Astrocyte (in vitro differentiated cells and primary cell): ENCODE measurements at places on chromosomes 7 and 10.
A peak's percentile ranks its signal among the peaks of the same experiment; 100 is the strongest.

- DNase-seq: no peak
- H3K27me3 ChIP-seq: no peaks in the 10 kb centered on the region
- H3K4me1 ChIP-seq: no peaks in the 10 kb centered on the region
- H3K36me3 ChIP-seq: no peaks in the 10 kb centered on the region
Measured at GRCh38 chr7:20112696-20113095, 104.5 kb downstream of the MACC1 start.

DNA sequence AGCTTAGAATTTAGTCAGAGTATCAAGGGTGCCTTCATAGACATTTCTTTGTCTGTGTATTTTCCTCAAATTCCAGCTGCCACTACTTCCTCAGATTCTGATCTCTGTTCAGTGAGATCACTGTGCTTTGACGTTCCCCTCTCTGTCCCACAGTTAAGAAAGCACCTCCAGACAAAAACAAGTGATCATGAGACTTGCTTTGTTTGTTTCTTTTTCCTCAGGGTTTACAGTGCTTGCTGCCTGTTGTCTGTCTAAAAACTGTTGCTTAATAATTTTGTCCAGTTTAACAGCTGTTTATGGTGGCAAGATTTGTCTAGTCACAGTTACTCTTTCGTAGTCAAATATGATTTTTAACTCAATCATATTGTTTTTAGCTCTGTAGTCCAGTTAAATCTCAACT is 29.1 kb downstream of the TRUB1 start:
- no peak overlapping the region for H3K27ac ChIP-seq
- peak; percentile 16 for DNase-seq
- H3K27me3 ChIP-seq: no peaks in the 10 kb centered on the region
- H3K4me1 ChIP-seq: no peaks in the 10 kb centered on the region
- no peaks in the 10 kb centered on the region for H3K36me3 ChIP-seq
- no peak overlapping the region for H3K4me3 ChIP-seq

GRCh38 chr10:34773636-34774630 is 41.2 kb downstream of the PARD3 start:
- no peaks in the 10 kb centered on the region for H3K36me3 ChIP-seq
- H3K4me3 ChIP-seq: no peak overlapping the region
- H3K27me3 ChIP-seq: no peaks in the 10 kb centered on the region
- no peak overlapping the region for H3K27ac ChIP-seq
- no peak for DNase-seq

DNA sequence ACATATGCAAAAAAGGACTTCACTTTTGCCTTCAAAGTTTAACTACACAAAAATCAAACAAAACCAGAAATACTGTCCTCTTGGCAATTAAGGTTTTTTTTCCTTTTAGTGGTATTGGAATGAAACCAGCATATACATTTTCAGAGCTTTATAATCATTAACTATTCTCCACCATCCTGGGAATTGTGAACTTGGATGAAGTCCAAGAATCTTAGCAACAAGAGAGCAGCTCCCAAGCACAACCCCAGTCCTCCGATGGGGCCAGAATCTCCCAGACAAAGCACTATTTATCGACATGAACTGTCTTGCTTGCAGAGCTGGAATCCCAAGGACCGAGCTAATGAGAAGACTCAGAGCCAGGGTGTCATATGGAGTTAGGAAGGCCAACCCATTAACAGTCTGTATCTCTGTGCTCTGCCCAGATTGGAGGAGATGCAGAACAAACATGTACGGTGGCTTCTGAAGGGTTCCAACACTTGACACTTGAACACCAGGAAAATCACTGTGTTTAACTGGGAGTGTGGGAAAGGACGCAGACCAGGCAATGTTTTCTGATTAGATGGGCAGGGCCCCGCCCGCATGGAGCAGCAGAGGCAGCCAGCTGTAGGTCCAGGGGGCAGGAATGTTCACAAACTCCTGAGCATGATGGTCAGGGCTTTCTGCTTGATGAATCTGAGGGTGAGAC is 35.5 kb downstream of the PPP1R3C start:
- no peaks in the 10 kb centered on the region for H3K27me3 ChIP-seq
- peak overlapping the region; percentile 23 for H3K27ac ChIP-seq
- H3K4me3 ChIP-seq: no peak overlapping the region

DNA sequence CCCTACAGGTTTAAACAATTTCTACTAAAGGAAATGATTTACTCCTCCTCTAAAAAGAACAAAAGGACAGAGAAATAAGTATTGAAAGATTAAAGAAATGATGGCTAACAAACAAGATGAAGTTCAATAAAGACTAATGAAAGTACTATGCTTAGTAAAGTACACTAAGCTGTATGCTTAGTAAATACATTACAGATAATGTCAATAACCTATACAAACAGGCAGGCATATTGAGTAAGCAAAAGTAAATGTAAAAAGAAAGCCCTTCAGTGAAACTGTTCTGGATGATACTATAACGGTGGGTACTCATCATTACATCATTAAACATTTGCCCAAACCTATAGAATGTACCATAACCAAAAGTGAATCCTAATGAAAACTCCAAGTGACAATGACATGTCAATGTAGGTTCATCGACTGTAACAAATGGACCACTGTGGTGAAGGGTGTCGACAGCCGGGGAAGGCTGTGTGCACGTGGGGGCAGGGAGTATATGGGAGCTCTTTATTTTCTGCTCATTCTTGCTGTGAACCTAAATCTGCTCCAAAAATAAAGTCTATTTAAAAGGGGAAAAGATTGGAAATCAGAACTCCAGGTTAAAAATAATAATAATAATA is 34.0 kb downstream of the CYTH3 start:
- no peaks in the 10 kb centered on the region for H3K36me3 ChIP-seq
- no peak overlapping the region for H3K27ac ChIP-seq
- H3K4me1 ChIP-seq: peaks cover 4% of the 10 kb centered on the region
- no peak overlapping the region for H3K4me3 ChIP-seq

DNA sequence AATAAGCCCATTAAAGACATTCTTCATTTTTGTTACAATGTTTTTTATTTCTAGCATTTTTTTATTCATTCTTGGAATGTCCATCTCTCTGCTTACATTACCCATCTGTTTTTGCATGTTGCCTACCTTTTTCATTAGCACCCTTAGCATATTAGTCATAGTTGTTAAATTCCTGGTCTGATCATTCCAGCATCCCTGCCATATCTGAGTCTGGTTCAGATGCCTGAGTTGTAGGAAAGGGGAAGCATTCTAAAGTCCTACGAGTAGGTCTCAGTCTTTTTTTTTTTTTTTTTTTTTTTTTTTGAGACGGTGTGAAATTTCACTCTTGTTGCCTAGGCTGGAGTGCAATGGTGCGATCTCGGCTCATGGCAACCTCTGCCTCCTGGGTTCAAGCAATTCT is 19.7 kb upstream of the NRF1 start:
- H3K4me3 ChIP-seq: no peak overlapping the region
- no peaks in the 10 kb centered on the region for H3K36me3 ChIP-seq
- H3K4me1 ChIP-seq: no peaks in the 10 kb centered on the region
- no peaks in the 10 kb centered on the region for H3K27me3 ChIP-seq
- H3K27ac ChIP-seq: no peak overlapping the region
